ENCODE measurements at places on chromosomes 4 and X.

DNA sequence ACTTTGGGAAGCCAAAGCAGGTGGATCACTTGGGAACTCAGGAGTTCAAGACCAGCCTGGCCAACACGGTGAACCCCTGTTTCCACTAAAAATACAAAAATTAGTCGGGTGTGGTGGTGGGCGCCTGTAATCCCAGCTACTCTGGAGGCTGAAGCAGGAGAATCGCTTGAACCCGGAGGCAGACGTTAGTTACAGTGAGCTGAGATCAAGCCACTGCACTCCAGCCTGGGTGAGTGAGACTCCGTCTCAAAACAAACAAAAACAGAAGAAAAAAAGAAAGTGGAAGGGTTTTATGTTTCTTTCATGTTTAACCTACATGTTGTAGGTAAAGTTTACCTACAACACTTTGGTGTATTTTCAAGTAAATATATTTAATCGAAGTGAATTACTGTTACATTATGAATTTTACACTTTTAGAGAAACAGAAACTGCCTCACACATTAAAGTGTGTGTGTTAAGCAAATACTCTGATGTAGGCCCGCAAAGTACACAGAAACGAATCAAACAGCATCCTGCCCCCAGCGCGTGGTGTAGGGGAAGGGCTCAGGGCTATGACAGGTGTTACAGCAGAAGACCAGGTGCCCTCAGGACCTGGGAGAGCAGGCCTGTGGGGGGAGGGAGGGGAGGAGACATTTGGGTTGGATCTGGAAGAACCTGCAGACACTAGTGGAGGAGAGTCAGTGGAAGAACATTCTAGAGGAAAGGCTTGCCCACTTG lies 39.0 kb downstream of the PTTG2 start:
- DNase-seq, result no peak

- DNase-seq, result no peak
These were observed 814 bp upstream of the MMAA start for GRCh38 chr4:145618210-145618931.

DNA sequence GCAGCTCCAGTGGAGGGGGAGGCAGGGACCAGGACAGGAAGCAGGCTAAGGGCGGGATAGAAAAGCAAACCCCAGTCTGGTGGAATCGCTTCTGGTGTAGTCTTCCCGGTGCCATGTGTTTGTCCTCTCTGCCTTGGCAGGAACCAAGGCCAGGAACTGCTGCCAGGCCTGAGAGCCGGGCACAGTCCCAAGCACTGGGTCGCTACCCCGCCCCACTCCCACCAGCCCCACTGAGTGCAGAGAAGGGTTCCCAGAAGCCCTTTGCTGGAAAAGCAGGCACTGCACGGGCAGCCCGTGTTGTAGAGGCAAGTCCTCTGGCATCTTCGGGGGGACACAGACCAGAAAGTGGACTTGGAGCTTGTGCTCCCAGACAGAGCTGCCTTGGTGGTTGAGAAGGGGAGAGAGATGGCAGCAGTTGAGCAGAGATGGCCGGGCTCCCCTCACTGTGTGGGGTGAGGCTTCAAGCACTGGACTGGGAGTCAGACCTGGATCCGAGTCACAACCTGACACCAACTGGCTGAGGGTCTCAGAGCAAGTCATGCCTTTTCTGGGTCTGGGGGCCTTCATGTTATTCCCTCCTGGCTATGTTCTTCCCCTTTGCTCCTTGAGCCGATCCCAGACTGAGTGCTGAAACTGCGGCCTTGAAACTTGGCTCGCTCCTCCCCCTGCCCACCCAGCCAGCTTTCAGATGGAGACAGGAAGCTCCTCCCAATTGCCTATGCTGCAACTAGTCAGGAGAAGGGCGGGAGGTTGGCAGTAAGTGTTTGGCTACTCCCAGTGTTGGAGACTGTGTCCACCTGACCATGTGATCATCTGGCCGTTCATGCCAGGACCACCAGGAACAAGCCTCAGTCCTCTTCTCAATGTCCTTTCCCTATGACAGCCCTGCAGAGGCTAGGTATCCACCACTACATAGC lies 59.7 kb upstream of the MTM1 start:
- peak; percentile 65 for DNase-seq

GRCh38 chr4:6967846-6968340 lies 58.3 kb downstream of the TBC1D14 start:
- no peak for DNase-seq

- no peak for DNase-seq
These were observed 14.3 kb downstream of the HNRNPDL start for GRCh38 chr4:82415922-82416365.

DNA sequence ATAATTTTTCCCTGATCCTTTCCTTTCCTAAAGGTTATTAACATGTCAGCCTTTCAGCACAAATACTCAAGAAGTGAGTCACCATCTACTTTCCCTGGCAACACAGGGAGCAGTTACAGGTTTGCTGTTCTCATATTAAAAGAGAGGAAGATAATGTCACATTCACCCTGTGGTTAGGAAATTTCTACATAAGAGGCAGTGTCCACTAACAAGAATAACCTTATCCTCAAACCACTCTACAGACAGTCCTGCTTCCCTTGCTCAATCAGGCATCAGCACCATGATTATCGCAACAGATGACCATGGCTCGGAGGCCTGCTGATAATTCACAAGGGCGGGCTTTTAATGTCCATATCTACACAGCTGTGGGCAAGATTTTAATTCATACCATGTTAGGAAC lies 30.9 kb downstream of the RNF150 start:
- DNase-seq, result no peak

DNA sequence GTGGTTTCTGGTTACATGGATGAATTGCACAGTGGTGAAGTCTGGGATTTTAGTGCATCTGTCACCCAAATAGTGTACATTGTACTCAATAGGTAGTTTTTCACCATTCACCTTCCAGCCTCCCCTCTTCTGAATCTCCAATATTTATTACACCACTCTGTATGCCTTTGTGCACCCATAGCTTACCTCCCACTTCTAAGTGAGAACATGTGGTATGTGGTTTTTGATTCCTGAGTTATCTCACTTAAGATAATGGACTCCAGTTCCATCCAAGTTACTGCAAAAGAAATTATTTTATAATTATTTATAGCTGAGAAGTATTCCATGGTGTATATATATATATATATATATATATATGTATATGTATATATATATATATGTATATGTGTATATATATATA lies 155.8 kb downstream of the HHIP start:
- DNase-seq, result no peak

DNA sequence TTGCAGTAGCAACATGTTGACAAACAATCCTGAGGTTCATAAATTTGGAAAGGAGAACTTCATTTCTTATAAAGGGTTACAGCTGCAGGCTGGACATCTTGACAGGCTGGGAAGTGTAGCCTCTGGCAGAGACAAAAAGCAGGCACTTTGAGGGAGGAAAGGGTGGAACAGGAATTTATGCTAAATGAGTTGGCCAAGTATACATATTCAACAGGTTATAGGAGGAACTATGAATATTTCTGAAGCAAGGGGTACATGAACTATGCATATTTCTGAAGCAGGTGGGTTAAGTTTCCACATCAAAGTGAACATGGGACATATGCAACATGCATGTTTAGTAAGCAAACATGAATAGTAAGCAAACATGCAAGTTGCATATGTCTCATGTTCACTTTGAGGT lies 1.6 kb upstream of the ANTXR2 start:
- no peak for DNase-seq

DNA sequence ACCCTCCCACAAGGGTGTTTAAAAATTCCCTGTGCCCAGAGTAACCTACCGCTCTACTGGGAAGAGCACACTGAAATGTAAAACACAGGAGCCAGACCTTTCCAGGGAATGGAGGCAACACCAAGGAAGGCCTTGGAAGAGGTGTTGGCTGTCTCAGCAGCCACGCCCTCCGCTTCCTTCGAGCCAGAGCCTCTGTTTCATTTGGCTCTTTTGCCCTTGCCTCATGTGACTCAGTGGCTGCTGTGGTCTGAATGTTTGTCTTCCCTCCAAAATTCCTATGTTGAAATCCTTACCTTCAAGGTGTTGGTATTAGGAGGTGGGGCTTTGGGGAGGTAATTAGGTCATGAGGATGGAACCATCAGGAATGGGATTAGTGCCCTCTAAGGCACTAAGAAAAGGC lies 11.3 kb downstream of the SCD5 start:
- DNase-seq, result no peak

DNA sequence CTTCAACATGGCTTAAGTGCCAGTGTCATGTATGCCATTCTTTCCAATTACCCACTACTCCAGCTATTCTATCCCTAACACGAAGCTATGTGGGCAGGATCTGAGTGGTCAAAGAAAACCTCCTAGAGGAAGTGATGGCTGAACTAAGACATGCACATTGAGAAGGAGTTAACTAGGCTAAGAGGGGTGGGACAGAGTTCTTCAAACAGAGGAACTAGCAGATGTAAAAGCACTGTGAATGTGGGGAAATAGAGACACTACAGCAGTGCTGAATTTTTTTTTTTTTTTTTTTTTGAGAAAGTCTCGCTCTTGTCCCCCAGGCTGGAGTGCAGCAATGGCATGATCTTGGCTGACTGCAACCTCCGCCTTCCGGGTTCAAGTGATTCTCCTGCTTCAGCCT lies 6.2 kb downstream of the JCHAIN start:
- no peak for DNase-seq

DNA sequence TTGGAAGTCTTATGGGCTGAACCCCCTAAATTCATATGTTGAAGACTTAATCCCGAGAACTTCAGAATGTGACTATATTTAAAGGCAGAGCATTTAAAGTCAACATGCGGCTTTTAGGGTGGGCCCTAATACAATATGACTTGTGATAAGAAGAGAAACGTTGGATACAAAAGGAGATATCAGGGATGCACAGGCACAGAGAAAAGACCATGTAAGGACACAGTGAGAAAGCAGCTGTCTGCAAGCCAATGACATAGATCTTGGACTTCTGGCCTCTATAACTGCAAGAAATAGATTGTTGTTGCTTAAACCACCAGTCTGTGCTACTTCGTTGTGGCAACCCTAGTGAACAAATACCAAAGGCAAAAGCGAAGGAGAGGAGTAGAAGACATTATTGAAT lies 42.2 kb downstream of the GABRG1 start:
- no peak for DNase-seq

GRCh38 chr4:1196421-1197183 lies 24.2 kb upstream of the SPON2 start:
- no peak for DNase-seq
